ENCODE measurements at places on chromosomes 16 and 17.

DNA sequence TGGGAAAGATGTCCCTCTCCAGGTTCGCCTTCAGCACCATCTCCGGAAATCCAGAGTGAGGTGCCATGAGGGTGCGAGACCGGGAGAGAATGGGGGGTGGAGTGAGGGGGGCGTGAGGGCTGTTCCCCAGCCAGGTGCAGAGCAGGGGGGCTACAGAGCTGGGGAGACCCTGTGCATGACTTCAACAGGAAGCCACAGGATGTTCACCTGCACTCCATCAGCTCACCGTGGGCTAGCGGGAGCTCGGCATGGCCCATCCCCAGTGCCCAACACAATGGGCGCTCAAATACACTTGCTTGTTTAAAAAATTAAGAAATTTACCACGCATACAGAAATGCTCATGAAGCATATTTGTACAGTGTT is 27.7 kb downstream of the TMEM235 start:
- no peak for DNase-seq

GRCh38 chr17:73365301-73365874 is 53.6 kb upstream of the CDC42EP4 start:
- no peak for DNase-seq

DNA sequence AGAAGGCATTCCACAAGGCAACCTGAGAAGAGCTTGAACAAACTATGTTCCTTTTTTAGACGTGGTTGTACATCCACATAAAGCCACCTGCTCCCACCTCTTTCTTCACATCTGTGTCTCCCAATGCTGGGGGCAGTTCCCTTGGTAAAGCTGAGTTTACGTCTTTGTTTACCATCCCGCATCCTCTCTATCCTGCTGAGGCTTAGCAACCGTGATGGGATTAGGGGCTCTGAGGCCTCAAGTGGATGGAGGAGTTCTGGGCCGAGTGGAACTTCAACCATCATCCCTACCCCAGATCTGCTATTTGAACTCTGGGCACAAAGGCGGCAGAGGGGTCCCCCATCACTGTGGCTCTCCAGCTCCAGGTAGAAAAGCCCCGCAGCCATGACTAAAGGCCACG is 94.2 kb upstream of the CREBBP start:
- no peak for DNase-seq

DNA sequence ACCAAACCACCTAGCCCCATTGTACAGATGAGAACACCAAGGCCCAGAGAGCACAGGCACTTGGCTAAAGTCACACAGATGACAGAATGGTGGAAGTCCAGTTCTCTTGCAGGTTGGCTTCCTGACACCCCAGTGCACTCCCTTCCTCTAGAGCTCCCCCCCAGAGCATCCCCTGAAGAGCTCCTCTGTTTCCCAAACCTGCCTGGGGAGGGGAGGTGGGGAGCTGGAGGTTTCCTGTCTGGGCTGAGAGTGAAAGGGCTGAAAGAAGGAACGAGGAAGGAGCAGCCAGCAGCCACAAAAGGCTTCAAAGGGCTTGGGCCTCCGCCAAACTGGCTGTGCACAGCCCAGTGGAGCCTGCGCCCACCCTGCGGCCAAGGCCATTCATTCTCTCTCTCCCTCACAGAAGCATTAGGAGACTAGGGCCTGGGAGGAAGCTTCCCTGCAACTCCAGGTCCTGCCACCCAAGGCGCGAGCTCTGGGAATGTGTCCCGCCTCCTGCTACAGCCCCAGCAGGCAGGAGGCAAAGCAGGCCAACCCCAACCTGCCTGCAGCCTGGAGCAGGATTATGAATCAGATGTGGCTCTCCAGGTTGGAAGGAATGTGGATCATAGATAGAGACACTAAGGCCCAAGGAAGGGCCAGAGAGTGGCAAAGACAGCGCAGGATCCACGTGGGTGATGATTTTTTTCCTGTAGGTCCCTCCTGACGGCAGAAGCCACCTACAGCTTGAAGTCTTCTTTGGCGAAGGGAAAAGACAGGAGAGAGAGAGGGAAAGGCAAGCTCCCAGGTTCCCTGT is 913 bp downstream of the SLC13A5 start:
- DNase-seq: no peak

- DNase-seq: no peak
Observed at GRCh38 chr17:2563061-2563460, 30.4 kb upstream of the PAFAH1B1 start.

GRCh38 chr16:71564335-71564967 is 12.4 kb downstream of the TAT start:
- DNase-seq: peak; percentile 60

DNA sequence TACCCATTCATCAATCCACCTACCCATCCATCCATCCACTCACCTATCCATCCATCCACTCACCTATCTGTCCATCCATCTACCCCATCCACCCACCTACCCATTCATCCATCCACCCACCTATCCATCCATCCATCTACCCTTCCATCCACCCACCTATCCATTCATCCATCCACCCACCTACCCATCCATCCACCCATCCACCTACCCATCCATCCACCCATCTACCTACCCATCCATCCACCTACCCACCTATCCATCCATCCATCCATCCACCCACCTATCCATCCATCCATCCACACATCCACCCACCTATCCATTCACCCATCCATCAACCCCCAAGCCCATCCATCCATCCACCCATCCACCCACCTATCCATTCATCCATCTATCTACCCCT is 267.1 kb downstream of the MRTFB start:
- no peak for DNase-seq

GRCh38 chr17:60510723-60511122 is 15.3 kb downstream of the APPBP2 start:
- DNase-seq: no peak

- DNase-seq: no peak
Observed at GRCh38 chr16:86752582-86753175, 174.3 kb downstream of the FOXL1 start.

GRCh38 chr16:86398201-86398600 is 112.1 kb upstream of the FOXF1 start:
- no peak for DNase-seq

GRCh38 chr16:20925751-20926150 is 25.2 kb downstream of the LYRM1 start:
- DNase-seq: no peak

DNA sequence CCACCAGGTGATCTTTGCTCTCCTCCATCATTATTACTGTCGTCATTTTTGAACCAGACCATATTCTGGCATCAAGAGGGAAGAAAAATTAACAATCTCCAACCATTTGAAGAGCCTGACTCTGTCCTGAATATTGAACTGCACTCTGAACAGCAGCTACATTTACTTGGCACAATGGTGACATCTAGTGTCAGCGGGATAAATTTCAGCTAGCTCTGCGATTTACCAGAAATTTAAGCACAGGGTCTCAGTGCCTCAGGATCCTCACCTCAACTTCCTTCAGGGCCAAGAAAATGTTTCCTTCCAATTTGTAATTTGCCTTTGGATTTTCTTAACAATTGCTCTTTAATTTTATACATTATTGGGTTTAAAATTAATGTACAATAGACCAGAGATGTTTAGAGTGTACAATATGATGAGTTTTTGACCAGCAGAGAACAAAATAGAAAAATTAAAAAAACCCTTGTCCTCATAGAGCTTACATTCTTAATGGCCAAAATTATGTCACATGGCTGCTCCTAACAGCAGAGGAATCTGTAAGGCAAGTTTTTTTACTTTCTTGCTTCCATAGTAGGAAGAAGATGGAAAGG is 10.7 kb upstream of the ZNF19 start:
- DNase-seq: no peak
